Activated T-cell treated with anti-CD3 and anti-CD28 coated beads, Interleukin-2, amount 50 U/mL, for 72 hours (primary cell): ENCODE measurements at places on chromosomes 1 and 21. TPM values are rescaled to one million over a fixed set of nuclear protein-coding genes. Genes with fewer than 3 reads are reported as not detected.

GRCh38 chr1:169670836-169671235 is 40.6 kb downstream of the SELL start:
- H3K27ac ChIP-seq, result peak overlapping the region; percentile 72
- H3K36me3 ChIP-seq, result peaks cover 16% of the 10 kb centered on the region

LCE2B gene
- not detected for total RNA-seq

DNA sequence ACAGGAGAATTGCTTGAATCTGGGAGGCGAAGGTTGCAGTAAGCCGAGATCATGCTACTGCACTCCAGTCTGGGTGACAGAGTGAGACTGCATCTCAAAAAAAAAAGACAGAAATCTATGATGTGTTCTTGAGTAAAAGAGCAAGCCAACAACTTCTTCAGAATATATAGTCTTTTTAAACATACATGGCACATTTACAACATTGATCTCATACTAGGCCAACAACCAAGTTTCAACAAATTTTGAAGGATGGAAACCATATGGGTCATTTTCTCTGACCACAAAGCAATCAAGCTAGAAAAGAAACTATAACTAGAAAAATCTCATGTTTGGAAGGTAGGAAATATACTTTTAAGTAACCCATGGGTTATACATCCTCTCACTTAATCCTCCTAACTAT is 38.3 kb downstream of the PAFAH2 start:
- no peak for DNase-seq
- H3K27me3 ChIP-seq, result no peaks in the 10 kb centered on the region
- H3K36me3 ChIP-seq, result peaks cover 2% of the 10 kb centered on the region

OLIG1 gene
- not detected for total RNA-seq

DNA sequence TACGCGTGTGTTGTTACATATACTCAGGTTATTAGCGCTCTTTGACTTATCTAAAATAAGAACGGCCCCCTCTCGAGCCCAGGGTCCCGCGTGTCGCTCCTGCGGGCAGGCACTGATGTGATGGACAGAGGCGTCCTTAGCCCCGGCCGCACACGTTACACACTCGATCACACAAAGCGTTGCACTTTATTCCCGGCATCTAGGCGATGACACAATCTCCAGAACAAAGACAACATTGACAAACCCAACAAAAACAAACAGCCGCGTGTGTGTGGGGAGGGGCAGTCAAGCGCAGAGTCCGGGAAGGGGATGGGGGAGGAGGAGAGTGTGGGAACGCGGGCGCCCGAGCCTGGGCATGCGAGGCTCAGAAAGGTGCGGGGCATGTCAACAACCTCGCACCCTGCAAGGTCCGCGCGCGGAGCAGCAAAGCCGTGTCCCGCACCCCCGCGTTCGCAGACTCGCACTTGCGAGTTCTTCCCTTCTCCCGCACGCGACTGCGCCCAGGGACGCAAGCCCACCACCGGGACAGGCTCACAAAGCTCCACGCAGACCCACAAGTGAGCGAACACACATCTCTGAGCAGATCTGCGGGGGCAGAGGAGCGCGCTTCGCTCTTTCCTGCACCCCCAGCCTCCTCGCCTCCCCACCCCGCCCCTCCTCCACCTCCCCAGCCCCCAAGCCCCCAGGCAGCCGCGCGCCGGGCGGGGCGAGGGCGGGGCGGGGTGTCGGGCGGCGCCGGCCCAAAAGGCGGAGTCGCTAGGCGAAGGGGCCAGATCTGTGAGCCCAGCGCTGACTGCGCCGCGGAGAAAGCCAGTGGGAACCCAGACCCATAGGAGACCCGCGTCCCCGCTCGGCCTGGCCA is at the start of gene EFNA1:
EFNA1 (plus strand) TSS at position 772 of the 862 bp plus-strand sequence. CDS start 102 bp downstream, outside the sequence.
- DNase-seq, result peak; percentile 61
- peaks cover 25% of the 10 kb centered on the region for H3K27me3 ChIP-seq
- H3K4me1 ChIP-seq, result peaks cover 30% of the 10 kb centered on the region
- no peak within 1 kb of the TSS for H3K27ac ChIP-seq
- H3K36me3 ChIP-seq, result no peaks in the 10 kb centered on the region
- H3K4me3 ChIP-seq, result peak within 1 kb of the TSS; percentile 93

GRCh38 chr1:234645474-234645953 is 35.5 kb upstream of the IRF2BP2 start:
- peaks cover 4% of the 10 kb centered on the region for H3K36me3 ChIP-seq
- H3K27me3 ChIP-seq, result peaks cover 5% of the 10 kb centered on the region
- no peak overlapping the region for H3K27ac ChIP-seq
- no peaks in the 10 kb centered on the region for H3K4me1 ChIP-seq
- no peak for DNase-seq
- no peak overlapping the region for H3K4me3 ChIP-seq

DNA sequence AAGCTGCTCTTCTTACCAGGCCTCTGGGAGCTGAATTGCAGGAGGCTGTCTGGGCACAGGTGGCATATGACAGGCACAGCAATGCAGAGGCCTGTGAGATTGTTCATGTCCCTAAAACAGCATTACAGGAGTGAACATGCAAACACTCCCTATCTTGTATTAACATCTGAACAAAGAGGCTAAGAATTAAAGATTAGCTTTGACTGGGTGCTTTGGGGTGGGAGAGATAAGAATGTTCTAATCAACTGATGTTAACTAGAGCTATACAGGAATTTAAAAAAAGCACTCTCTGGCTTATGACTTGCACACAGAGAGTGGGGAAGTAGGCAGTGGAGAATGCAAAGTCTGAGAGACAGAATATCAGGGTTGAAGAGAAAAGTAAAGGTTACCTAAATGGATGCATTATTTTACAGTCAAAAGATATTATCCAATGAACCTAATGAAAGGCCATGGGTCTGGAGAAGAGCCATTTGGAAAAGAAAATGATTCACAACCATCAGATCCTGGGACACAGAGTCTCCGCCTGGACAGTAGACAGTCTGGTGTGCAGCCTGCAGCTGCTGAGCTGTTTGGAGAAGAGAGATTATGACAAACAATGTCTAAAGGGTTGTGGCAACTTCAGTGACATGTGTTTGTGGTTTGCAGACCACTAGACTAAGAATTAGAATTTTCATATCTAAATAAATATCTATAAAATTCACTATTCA is 20.2 kb downstream of the DPT start:
- H3K36me3 ChIP-seq, result no peaks in the 10 kb centered on the region
- H3K27ac ChIP-seq, result no peak overlapping the region
- no peak for DNase-seq
- no peak overlapping the region for H3K4me3 ChIP-seq
- peaks cover 11% of the 10 kb centered on the region for H3K27me3 ChIP-seq

DNA sequence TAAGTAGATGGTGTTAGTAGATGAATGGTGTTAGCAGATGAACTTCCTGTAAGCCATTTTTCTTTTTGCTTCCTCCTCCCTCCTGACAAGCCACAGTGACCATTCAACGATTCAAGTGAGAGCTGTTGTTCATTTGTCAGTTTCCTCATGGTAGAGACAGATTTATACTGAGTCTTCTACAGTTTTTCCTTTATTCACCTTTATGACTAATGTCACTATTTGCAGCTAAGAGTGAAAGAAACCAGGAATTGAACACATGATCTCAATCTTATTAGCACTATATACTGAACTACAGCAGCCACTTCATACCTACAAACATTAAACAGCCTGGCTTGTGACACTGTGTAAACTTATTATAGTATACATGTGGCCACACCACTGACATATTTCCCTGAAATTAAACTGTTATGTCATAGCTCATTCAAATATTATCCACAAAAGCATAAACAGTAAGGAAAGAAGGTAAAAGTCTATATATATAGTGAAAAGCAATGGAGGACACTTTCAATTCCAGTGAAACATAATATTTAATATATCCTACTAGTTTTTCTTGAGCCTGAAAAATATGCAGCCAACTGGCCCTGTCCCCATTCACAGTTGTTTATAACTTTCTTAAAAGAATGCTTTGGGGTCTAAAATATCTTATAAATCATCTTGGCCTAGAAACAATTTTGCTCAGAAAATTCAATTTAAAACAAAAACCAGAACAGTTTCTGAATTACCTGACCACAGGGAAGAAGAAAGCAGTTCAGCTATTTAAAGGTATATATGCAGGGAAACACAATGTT is 566.9 kb upstream of the ZRANB2 start:
- no peak overlapping the region for H3K4me3 ChIP-seq
- no peak for DNase-seq
- H3K36me3 ChIP-seq, result no peaks in the 10 kb centered on the region
- no peaks in the 10 kb centered on the region for H3K27me3 ChIP-seq
- no peaks in the 10 kb centered on the region for H3K4me1 ChIP-seq
- H3K27ac ChIP-seq, result no peak overlapping the region

CELA2A gene
- total RNA-seq, result not detected

HSF2BP gene
- total RNA-seq, result 1.9 TPM

ADIPOR1 gene
- total RNA-seq, result 75.3 TPM

DNA sequence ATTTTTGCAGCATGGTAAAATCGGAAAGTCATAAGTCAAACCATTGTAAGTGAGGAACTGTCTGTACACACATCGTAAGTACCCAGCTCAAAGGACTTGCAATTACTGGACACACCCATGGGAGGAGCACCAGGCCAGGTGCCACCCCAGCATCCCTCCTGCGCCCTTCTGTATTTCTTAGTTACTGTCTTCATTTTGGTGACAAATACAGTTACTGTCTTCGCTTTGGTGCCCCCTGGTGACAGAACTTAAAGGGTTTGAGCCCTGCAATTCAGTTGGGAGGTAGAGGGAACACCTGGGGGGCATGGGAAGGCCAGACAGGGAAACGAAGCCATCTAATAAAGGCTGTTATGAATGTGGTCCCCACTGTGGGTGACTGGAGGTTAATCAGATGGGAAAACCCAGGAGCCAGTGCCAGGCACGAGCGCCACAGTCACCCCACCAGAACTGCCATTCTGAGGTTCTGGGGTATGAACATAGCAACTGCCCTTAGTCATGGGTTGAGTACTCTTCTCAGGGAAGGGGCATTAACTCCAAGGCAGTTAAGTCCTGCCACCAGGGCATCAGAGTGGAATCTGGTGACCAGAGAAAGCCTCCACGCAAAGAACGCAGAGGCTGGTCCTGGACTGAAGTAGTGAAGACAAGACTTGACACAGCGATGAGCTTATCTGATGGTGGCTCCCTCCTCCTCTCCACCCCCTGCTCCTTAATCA is 612.9 kb downstream of the PTPRU start:
- H3K4me1 ChIP-seq, result no peaks in the 10 kb centered on the region
- no peak overlapping the region for H3K4me3 ChIP-seq
- DNase-seq, result peak; percentile 48

DNA sequence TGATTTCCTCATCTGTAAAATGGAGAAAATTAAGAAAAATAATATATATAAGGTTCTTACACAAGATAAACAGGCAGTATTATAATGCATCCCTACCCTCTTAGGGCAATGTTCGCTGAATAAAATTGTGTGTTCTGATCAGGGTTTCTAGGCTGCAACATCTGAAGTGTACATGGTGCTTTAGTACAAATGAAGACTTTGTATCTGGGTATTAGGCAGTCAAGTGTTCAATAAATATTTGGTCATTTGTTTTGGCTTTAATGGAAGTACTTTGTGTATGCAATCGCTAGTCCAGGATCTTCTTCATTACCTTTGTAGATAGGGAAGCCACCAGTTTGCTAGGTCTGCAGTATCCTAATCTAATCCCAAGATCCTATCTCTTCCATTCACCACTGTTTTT is 28.1 kb downstream of the DNASE2B start:
- no peaks in the 10 kb centered on the region for H3K36me3 ChIP-seq
- no peaks in the 10 kb centered on the region for H3K4me1 ChIP-seq
- H3K4me3 ChIP-seq, result no peak overlapping the region
- H3K27ac ChIP-seq, result no peak overlapping the region
- H3K27me3 ChIP-seq, result no peaks in the 10 kb centered on the region

HSD3B2 gene
- not detected for total RNA-seq

GRCh38 chr1:246198115-246198816 is 308.8 kb downstream of the SMYD3 start:
- no peaks in the 10 kb centered on the region for H3K4me1 ChIP-seq
- no peak for DNase-seq
- H3K27me3 ChIP-seq, result no peaks in the 10 kb centered on the region
- H3K4me3 ChIP-seq, result no peak overlapping the region

DNA sequence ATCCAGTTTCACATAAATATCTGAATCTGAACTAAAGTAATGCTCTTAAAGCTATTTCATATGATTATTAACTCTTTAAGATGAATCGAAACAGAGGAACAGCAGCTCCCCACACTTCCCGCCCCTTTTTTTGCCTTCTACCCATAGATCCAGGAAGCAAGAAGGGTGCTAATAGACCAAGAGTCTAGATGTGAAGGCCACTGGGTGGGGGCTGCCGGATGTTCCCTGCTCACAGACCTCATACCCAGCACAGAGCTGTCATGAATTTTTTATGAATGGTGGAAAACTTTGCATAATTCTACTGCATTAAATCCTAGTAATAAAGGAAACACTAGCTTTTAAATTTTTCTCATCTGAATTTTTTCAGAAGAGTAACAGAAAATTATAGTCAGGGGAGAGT is 283.9 kb upstream of the SGIP1 start:
- no peaks in the 10 kb centered on the region for H3K36me3 ChIP-seq
- DNase-seq, result no peak
- peak overlapping the region; percentile 38 for H3K4me3 ChIP-seq

- no peaks in the 10 kb centered on the region for H3K4me1 ChIP-seq
- no peak for DNase-seq
- no peak overlapping the region for H3K4me3 ChIP-seq
- peaks cover 8% of the 10 kb centered on the region for H3K36me3 ChIP-seq
- H3K27ac ChIP-seq, result no peak overlapping the region
- H3K27me3 ChIP-seq, result no peaks in the 10 kb centered on the region
Measured at GRCh38 chr1:241895013-241895412, 47.0 kb downstream of the EXO1 start.

DNA sequence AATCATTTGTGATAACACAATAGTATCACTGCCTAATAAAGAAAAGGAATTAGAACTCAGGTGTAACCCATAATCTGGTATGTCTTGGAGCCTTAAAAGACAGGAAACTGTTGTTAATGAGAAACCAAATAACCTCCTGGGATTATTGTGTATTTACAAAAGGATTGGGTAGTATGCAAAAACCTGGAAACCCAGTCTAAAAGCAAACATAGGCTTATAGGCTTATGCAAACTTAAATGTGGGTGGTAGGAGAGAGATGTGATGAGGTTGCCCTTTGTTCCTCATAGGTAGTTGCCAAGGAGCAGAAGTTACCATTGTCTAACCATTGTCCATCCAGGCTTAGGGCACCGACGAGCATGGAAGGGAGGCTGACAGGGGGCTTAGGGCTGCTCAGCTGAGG is 165.8 kb downstream of the AK5 start:
- no peaks in the 10 kb centered on the region for H3K4me1 ChIP-seq
- DNase-seq, result no peak
- peaks cover 1% of the 10 kb centered on the region for H3K36me3 ChIP-seq
- H3K27me3 ChIP-seq, result no peaks in the 10 kb centered on the region
- no peak overlapping the region for H3K27ac ChIP-seq
- H3K4me3 ChIP-seq, result no peak overlapping the region

KCNQ4 gene
- 0.60 TPM for total RNA-seq

DNA sequence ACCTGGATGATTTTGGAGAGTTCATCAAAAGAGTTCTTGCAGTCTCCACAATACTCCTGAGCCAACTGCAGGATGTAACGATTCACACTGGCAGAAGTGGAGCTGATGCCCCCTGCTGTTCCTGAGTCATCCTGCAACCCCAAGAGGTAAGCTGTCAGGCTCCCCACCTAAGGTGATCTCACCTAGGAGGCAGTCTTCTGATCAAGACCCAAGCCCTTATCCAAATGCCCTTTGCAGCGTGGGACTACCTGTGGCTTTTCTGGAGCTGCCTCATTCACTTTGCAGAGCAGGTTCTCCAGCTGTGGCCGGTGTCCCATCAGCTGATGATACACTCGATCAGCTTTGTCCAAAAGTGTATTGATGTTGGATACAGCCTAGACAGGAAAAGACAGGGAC is 96.4 kb downstream of the UBR4 start:
- H3K4me3 ChIP-seq, result no peak overlapping the region
- H3K4me1 ChIP-seq, result no peaks in the 10 kb centered on the region
- no peak overlapping the region for H3K27ac ChIP-seq
- H3K27me3 ChIP-seq, result no peaks in the 10 kb centered on the region
- peaks cover 12% of the 10 kb centered on the region for H3K36me3 ChIP-seq
